Suprapubic skin (tissue), 4 donors: ENCODE measurements at places on chromosomes 2 and 18. TPM values are rescaled to one million over a fixed set of nuclear protein-coding genes. Genes with fewer than 3 reads are reported as not detected.

GRCh38 chr18:11994703-11995444 lies 13.6 kb downstream of the IMPA2 start:
- H3K27ac ChIP-seq = peak overlapping the region; percentile 52
- H3K36me3 ChIP-seq = peaks cover 9% of the 10 kb centered on the region
- H3K27me3 ChIP-seq = no peaks in the 10 kb centered on the region
- peaks cover 45% of the 10 kb centered on the region for H3K4me1 ChIP-seq
- H3K4me3 ChIP-seq = no peak overlapping the region

DNA sequence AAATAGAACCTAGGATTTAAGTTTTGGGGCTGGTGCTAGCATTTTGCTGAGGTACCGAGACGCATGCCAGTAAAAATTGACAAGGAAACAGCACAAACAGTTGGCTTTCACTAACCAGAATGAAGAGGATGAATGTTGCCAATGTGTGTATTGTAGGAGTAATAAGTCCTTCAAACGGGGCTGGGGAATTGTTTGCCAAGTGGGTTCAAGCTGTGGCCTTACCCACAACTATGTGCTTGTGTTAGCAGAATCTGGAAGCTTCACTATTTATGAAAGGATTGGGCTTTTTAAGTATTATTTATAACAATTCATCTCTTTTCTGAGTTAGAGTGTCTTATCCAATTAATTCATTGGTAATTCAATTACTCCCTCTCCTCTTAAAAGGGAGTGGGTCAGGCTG lies 15.0 kb upstream of the KIF5C start:
- no peaks in the 10 kb centered on the region for H3K4me1 ChIP-seq
- no peaks in the 10 kb centered on the region for H3K27me3 ChIP-seq
- H3K36me3 ChIP-seq = no peaks in the 10 kb centered on the region
- no peak for DNase-seq
- H3K27ac ChIP-seq = no peak overlapping the region

- H3K27ac ChIP-seq = no peak overlapping the region
- no peak overlapping the region for H3K4me3 ChIP-seq
- no peak for DNase-seq
- no peaks in the 10 kb centered on the region for H3K4me1 ChIP-seq
Measured at GRCh38 chr18:10590412-10590811, 64.6 kb downstream of the NAPG start.

The OST4 gene
- 225 TPM for total RNA-seq

GRCh38 chr2:64817453-64817852 lies 163.7 kb upstream of the SERTAD2 start:
- no peak overlapping the region for H3K4me3 ChIP-seq
- no peak for DNase-seq
- H3K36me3 ChIP-seq = no peaks in the 10 kb centered on the region
- no peaks in the 10 kb centered on the region for H3K27me3 ChIP-seq
- H3K27ac ChIP-seq = no peak overlapping the region
- H3K4me1 ChIP-seq = no peaks in the 10 kb centered on the region

DNA sequence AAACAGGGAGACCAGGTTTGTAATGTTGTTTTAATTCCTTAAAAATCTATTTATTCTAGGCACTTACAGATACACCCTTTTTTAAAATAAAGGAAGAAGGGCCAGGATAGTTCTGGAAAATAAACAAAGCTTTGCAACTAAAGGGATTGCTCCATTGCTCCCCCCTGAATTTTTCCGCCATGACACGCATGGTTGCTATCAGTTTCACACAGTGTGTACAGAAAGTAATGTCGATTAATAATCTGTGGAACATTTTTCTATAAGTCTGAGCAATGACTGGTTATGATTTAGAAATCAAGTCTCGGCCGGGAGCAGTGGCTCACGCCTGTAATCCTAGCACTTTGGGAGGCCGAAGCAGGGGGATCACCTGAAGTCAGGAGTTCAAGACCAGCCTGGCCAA lies 90.8 kb downstream of the GAREM1 start:
- peaks cover 23% of the 10 kb centered on the region for H3K4me1 ChIP-seq
- no peaks in the 10 kb centered on the region for H3K27me3 ChIP-seq
- no peak overlapping the region for H3K4me3 ChIP-seq
- no peak overlapping the region for H3K27ac ChIP-seq

DNA sequence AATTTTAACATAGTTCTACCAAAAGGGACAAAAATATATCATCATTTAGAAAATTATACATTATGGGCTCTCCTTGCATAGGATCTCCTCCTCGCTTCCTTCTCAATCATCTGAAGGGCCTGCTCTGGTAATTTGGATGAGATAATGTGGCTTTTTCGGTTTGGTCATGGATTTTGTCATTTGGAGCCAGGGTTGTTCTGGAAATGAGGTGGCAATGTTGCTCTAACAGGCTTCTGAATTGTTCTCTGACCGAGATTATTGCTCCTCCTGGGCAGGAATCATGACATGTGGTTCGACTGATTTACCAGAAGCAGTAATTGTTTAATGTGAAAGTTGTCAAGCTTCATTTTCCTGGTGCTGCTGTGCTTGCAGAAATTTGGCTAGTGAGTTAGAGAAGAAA lies 194.7 kb upstream of the ERBB4 start:
- no peaks in the 10 kb centered on the region for H3K36me3 ChIP-seq
- no peaks in the 10 kb centered on the region for H3K4me1 ChIP-seq
- no peaks in the 10 kb centered on the region for H3K27me3 ChIP-seq
- no peak overlapping the region for H3K4me3 ChIP-seq

DNA sequence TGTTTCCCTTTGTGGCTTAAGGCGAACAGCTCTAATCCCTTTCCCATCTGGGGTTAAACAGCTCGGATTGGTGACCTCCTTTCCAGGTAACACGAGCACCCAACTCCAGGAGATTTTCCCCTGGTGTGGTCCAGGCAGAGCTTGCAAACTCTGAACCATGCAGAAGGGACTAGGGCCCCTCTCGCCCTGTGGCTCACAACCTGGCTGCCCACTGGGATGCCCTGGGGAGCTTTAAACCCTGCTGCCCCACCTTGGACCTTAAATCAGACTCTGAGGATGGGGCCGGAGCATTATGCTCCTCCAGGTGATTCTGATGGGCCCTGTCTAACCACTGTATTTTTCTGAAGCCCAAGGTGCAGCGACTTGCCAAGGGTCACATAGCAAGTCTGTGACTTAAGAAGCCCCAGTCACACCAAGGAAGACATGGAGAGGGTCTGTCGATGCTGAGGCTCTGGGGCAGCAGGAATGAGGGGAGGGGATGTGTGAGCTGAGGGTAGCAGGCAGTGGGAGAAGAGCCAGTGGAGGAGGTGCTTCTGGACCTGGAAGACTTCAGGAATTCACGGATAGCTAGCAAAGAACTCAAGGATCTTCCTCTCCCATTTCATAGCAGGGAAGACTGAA lies 5.9 kb downstream of the ARID5A start:
- H3K36me3 ChIP-seq = peaks cover 7% of the 10 kb centered on the region
- no peak overlapping the region for H3K4me3 ChIP-seq
- H3K27ac ChIP-seq = no peak overlapping the region
- H3K4me1 ChIP-seq = peaks cover 54% of the 10 kb centered on the region
- no peak for DNase-seq

The EML4 gene
- total RNA-seq = 38.9 TPM

DNA sequence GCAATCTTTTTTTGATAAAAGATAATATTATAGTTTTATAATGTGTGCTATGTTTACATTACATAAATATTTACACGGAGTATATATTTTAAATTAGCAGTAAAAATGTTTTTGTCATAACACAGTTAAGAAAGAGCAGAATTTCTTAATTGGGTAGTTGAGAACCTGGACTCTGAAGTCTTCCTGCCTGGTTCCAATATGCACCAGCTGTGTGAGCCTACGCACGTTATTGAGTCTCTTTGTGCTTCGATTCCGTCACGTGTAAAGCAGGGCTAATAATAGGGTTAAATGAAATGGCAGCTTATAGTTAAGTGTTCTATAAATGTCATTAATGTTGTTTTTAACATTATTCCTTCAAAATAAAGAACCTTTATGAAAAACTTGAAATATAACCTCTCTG lies 1.2 kb upstream of the CCDC88A start:
- peak overlapping the region; percentile 86 for H3K4me3 ChIP-seq
- H3K27me3 ChIP-seq = no peaks in the 10 kb centered on the region
- no peaks in the 10 kb centered on the region for H3K36me3 ChIP-seq
- H3K27ac ChIP-seq = no peak overlapping the region
- no peak for DNase-seq
